ENCODE measurements at places on chromosomes 7 and 10.

DNA sequence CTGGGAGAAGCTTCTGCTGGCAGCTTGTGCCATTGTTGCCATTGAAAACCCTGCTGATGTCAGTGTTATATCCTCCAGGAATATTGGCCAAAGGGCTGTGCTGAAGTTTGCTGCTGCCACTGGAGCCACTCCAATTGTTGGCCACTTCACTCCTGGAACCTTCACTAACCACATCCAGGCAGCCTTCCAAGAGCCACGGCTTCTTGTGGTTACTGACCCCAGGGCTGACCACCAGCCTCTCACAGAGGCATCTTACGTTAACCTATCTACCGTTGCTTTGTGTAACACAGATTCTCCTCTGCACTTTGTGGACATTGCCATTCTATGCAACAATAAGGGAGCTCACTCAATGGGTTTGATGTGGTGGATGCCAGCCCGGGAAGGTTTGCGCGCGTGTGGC lies 220.7 kb downstream of the ADK start:
- DNase-seq, result no peak

- no peak for DNase-seq
These were observed 172.8 kb upstream of the IMMP2L start for GRCh38 chr7:111734954-111735660.

GRCh38 chr7:112215787-112216186 lies 9.3 kb downstream of the ZNF277 start:
- no peak for DNase-seq

GRCh38 chr10:33653584-33654367 lies 319.3 kb upstream of the NRP1 start:
- no peak for DNase-seq

GRCh38 chr10:91284486-91285090 lies 64.1 kb downstream of the PCGF5 start:
- no peak for DNase-seq

DNA sequence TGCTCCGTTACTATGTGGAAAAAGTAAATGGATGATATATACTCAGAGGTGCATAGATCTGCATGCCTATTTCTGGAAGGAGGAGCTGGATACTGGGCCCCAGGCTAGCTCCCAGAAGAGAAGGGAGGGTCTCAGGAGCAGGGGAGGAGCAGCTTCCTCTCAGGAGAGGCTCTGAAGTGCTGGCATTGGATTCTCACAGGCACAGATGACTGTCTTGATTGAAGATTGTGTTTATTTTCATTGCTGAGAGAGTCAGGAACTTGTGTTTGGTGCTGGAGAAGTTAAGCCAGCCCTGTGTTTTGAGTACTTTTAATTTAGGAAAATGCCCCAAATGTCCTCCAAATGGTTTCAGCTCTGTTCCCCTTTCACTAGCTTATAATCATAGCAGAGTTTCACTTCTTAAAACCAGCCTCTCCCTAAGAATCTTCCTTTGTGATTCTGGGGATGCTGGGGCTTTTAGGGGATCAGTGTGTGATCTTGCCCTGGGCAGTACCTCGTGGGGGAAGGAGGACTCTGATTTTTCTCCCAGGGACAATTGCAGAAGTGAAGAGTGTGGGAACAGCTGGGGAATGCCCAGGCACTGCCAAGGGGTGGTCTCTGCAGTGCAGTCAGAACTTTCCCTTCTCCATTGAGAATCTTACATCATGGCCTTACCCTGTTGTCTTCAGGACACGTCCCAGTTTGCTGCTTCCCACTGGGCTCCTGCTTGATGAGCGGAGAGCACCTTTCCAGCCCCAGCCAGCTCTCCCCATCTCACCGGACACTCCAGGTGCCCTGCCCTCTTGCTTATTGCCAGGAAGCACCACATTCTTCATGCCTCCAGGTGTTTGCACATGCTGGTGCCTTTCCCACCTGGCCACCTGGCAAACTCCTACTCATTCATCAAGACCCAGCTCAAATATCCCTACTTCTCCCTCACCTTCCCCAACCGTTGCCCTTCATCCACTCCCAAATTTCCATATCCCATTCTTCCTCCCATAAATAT lies 102.8 kb downstream of the ARHGAP22 start:
- peak; percentile 16 for DNase-seq

DNA sequence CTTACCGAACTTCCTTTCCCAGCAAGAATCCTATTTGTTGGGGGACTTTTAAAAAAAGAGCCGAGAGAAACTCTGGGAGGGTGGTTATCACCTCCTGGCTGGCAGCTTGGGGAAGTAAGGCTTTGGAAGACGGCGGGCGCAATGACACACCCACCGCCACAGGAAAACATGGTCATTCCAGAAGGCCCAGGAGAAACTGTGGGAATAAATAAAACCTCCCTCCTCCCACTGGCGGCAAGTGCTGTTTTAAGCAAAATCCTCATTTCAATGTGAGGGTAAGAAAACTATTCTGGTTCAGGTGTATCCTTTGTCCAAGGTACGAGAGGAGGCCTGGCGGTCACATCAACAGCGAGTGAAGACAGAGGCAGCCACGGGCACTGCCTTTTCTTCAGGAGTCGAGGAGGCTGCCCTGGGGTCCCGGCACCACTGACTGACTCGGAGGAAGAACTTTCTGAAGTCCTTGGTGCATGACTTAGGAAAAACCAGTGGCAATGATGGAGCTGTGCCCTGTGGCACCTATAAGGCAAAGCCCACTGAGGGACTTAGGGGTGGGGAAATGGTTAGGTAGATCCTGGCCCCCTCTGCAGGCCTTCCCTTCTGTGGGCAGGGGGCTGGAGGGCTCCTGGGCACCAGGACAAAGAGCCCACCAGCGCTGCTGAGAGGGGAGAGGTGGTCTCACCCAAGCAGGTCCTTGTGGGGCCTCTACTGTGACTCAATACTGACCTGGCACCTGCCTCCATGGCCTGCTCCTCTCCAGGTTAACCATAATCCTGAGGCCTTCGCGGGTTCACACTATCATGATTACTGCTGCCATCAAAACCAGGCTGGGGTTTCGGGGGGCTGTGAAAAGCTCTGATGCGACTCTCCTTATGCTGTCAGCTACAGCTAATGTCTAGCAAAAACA lies 21.4 kb downstream of the DNAJB12 start:
- DNase-seq, result no peak

- DNase-seq, result no peak
These were observed 44.9 kb downstream of the DRGX start for GRCh38 chr10:49350846-49351532.

- no peak for DNase-seq
These were observed 64.6 kb downstream of the COA1 start for GRCh38 chr7:43664681-43665080.

GRCh38 chr10:26499426-26499825 lies 61.3 kb downstream of the APBB1IP start:
- no peak for DNase-seq

DNA sequence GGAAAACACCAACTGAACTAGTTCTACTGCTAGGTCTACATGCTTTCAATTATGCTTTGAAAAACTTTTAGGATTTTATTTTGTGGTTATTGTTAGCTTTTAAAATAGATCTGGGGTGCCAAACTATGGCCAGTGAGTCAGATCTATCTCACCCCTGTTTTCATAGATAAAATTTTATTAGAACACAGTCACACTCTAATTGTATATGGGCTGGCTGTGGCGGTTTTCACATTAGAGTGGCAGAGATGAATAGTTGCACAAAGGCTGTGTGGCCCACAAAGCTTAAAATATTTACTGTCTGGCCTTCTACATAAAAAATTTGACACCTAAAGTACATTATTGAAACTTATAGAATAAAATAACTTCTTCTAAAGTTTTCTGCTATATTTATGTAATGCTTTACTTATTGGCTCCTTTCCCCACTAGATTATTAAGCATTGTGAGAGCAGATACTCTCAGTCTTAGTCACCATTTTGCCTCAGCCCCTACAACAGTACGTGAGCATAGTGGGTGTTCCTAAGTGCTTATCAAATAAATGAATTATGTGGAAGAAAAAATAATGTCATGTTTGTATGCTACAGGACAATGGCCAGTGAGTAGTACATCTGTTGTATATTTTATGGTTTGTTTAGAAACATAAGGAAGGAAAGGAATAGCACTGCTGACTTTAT lies 5.4 kb upstream of the SUV39H2 start:
- no peak for DNase-seq

DNA sequence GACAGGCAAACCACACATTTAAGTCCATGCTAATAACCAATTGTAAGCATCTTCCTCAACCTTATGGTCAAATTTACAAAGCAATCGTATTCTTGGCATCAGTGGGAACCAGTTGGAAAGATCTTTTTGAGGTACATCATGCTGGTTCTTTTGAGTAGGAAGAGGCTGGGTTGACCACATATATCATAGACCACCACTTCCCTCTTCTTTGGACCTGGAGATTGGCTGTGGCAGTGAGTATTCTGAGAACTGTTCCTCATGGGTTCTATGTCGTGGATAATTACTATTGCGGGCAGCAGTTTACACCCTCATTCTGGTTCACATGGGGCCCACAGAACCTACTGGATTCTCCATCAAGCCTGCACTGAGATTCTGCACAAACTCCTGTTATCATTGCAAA lies 35.5 kb upstream of the C1GALT1 start:
- no peak for DNase-seq

- DNase-seq, result peak; percentile 58
These were observed 87.1 kb downstream of the SLC16A9 start for GRCh38 chr10:59622320-59623132.

- DNase-seq, result no peak
These were observed 163.7 kb downstream of the AGMO start for GRCh38 chr7:15397922-15398760.

GRCh38 chr7:91324663-91325062 lies 60.4 kb downstream of the FZD1 start:
- no peak for DNase-seq

DNA sequence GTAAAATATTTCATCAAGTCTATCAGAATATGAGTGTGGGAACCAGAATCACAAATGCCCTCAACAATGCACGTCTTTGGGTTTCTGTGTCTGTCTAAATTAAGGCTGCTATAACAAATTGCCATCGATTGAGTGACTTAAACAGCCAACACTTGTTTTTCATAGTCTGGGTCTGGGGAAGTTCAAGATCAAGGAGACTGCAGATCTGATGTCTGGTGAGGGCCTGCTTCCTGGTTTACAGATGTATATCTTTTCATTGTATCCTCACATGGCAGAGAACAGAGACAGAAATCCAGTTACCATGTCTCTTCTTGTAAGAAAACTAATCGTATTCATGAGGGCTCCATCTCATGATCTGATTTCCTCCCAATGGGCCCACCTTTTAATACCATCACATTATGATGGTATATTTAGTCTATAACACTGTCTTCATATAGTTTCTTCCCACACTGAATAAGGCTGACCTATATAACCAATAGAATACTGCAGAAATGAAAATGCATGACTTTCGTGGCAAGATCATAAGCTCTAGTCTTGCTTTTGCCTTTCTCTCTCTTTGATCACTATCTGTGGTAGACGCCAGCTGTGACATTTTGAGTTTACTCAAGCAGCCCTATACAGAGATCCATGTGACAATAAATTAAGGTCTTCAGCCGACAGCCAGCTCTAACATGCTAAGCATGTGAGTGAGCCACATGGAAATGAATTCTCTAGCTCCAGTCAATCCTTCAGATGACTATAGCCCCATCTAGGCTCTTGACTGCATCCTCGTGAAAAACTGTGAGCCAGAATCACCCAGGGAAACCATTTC lies 51.9 kb downstream of the THSD7A start:
- DNase-seq, result no peak

GRCh38 chr7:50607524-50608125 lies 42.4 kb upstream of the DDC start:
- DNase-seq, result no peak

DNA sequence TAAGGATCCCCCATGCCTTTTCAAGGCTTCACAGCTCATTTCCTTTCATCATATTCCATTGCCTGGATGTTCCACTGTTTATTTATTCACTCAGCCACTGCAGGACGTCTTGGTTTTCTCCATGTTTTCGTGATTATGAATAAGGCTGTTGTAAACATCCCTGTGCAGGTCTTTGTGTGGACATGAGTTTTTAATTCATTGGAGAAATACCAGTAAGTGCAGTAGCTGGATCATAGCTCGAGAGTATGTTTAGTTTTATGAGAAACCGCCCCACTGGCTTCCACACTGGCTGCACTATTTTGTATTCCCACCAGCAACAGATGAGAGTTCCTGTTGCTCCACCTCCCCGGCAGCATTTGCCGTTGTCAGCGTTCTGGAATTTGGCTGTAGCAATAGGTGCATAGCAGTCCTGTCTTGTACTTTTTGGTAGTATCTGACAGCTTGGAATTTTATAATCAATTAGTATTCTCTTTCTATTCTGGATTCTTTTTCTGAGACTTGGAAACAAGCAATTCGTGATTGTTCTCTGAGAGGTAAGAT lies 269.9 kb upstream of the PITRM1 start:
- DNase-seq, result no peak

GRCh38 chr7:92834507-92835260 lies 1.7 kb downstream of the CDK6 start:
- DNase-seq, result peak; percentile 33

DNA sequence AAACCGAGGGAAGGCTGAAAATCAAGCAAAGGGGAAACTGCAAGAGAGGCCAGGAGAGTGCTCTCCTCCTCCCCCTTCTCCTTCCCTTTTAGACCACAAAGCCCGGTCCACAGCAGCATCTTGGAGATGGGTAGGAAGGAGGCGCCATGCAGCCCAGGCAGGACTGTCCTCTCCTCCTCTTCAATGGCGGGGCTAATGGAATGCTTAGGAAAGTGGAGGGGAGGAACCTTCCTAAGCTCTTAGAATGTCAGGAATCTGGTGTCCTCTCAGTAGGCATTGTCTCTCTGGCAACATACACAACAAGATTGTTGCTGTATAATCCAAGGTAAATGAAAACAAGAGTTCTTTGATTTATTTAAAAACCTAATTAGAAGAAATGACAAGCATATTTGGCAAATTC lies 185.1 kb downstream of the DGKI start:
- no peak for DNase-seq

DNA sequence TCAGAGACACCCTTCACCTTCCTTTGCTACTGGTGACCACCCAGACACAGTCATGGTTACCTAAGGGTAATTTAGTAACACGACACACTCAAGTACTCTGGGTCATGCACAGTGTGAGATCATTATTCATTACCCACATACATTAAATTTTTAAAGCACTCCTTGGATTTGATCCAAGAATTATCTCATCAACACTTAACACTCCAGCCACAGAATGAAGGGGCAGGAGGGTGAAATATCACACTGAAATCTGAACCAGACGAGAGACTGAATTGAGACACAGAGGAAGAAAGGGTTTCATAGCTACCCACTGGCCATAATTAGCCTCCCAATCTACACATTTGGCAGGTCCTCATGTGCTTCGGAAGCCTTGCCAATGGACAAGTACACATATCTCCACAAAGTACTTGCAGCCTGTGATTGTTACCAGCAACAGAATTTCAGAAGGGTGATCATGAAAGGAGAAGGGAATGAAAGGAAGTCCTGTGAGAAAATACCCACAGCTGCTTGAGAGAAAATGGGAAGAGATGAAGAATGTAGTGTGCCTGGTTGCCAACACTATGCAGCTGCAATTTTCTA lies 189.3 kb downstream of the POLR1F start:
- DNase-seq, result no peak

DNA sequence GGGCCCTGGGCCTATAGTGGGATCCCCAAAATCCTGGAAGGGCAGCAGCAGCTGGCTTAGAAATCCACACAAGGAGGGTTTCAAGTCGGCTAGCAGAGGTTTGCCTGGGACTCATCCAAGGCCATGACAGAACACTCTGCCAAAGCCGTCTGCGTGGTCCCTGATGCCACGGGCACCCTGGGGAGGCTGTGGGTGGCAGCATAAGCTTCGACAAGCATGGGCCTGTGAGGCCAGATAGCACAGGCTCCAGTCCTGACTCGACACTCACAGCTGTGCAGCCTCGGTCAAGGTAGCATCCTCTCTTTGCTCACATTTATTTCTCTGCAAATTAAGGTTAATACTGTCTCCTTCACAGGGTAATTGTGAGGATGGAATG lies 138.3 kb downstream of the JCAD start:
- DNase-seq, result no peak
